Central memory CD4-positive, alpha-beta T cell (primary cell): ENCODE measurements at places on chromosomes 16 and 17.
A peak's percentile ranks its signal among the peaks of the same experiment; 100 is the strongest.

GRCh38 chr17:73956595-73957465 is 246.6 kb upstream of the RPL38 start:
- peak; percentile 31 for DNase-seq

DNA sequence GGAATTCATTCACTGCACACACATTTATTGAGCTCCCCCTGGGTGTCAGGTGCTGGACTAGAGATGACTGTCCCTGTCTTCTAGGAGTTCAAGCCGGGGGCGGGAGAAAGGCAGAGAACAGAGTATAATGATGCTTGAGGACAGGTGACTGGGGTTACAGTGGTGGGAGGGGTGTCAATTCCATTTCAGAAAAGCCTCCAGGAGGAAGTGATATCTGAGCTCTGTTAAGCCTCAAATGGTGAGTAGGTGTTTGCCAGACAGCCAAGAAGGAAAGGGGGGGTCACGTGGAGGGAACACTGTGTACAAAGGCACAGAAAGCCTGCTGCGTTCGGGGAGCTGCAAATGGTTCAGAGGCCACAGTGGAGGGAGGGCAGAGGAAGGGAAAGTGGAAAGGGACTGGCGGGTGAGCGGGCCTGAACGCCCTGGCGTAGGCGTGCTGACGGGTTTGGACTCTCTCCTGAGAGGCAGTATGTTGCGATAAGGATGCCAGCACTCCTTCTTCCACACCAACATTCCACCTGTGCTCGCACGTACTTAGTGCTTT is 9.7 kb upstream of the NXPH3 start:
- no peak for DNase-seq

DNA sequence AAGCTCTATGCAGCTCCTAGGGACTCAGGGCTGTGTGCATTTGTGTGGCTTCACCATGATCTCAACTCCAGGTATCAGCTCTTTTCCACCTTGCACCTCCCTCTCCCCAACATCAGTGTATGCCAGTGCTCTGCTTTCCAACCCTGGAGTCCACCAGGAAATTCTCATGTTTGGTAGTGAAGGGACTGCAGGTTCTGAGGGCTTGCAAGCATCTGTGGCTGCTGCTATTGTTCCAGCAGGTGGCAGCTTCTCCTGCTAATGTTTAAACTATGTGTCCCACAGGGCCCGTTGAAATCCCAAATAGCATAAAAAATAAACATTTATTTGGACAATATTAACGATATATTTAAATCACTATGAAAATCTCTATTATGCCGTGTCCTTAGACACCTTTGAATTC is 82.0 kb downstream of the RGS9 start:
- DNase-seq = no peak

DNA sequence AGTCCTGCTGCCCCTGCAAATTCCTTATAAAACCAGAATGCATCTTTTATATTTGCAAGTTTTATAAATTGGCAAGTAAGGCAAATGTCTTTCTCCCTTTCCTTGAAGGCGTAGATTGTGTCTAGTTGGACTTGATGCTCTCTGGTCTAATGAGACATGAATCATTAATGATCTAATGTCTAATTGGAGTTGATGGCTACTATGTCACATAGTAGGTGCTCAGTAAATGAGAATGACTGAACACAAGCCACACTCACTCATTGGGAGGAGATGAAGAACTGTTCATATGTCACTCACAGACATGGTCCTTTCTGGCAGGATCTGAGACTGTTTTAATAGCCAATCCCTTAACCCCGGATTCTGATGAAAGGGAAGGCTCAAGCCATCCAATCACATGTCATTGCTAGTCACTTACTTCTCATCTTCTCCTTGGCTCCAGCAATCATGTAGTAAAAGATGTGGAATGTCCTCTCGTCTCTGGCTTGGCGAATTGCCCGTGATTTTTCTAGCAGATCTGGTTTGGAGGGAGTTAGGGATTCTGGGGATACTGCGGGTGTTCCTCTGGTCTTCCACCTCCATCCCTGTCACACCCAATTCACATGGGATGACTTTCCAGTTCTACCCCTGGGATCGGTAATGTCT is 81.0 kb downstream of the MYH11 start:
- no peak for DNase-seq

- DNase-seq = no peak
These were observed 184.8 kb downstream of the CCDC182 start for GRCh38 chr17:57560319-57560705.

DNA sequence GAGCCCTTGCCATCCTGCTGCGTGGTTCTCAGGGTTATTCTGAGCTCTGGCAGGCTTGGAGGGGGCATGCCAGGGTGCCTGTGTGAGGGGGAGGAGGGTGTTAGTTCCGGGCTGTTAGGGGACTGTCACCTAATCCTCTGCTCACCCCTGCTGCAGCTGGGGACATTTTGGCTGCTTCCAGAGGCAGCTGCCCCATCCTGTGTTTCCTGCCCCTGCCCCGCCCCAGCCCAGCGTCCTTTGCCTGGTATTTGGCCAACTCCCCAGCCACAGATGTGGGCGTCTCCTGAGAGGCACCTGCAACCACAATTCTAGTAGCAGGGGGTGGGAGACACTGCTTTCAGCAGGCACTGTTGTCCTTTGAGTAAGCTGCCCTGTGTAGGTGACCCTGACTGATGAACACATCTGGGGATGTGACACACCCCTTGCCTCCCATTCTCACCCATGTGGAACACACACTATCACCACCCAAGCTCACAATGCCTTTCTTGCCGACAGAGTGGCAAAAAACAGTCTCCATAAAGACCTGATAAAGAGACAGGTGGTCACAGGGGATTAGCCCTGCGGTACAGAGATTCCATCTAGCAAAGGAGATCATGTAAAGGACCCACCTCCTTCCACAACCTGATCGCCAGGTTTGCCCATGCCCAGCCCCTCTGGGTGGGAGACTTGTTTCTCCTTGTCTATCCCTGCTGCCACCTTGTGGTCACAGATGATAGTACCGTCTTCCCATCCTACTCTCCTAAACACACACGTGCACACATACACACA is at the start of gene CHRNE:
CHRNE (minus strand) TSS at position 48 of the 768 bp plus-strand sequence; CDS start at position 13, 35 bp downstream.
- peak; percentile 73 for DNase-seq

GRCh38 chr16:1509307-1510221 is 16.4 kb downstream of the TELO2 start:
- DNase-seq = no peak
